ENCODE measurements at places on chromosomes 6 and 20.

DNA sequence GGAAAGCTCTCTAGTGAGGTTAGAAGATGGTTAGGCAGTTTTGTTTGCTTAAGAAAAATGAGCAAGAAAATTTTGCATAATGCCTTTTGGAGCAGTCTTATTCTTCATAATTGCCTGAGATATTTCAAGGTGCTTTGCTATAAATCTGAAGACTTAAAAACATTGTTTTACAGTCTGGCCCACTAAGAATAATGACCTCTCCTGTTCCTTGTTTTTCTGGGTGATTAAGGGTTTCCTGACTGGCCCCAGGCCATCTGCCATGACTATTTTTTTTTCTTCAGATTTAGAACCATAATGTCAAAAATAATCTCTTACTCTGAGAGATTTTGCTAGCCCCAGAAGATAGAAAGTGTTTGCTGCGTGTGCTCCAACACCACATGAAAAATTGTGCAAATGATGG, 72.3 kb upstream of the CENPW start:
- no peak for DNase-seq

DNA sequence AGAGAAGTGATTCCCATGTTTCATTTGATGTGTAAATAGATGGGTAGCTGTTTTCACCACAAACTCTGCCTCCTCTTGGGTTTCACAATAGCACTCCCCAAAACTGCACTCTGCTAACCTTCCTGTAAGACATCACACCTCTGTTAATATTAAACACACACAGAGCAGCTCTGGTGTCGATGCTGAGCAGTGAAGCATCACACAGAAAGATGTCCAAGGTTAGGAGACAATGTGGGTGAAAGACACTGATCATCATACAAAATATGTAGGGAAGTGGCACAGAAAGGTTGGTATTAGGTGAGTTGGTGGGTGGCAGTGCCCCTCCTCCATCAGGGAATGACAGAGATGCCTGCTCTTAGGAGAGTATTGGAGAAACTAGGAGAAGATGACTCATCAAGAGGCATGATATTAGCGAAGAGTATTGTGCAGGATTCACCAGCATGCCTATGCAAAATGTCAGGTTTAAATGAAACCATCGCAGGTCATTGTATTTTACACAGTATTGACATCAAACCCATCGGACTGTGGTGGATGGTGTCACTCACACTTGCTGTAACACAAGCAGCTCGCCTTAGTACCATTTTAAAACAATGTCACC, 199.7 kb downstream of the TBXT start:
- DNase-seq, result no peak

- DNase-seq, result no peak
Observed at GRCh38 chr6:88513920-88514319, 347.8 kb upstream of the CNR1 start.

DNA sequence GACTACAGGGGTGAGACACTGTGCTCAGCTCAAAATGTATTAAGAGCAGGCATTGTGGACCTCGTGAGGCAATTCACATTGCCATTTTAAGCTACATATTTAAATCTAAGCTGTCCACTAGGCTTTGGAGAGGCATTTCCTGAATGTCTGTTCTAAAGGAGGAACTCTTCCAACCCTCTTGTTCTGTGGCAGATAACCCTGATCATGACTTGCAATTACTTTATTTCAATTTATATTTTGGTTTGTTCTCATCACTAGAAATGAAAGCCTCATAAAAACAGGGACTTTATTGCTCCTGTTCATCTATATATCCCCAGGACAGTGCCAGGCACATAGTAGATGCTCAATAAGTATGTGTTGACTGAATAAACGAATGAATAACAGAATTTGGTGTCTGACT, 84.0 kb upstream of the SALL4 start:
- no peak for DNase-seq

GRCh38 chr6:155163601-155164000, 100.2 kb upstream of the CLDN20 start:
- no peak for DNase-seq

DNA sequence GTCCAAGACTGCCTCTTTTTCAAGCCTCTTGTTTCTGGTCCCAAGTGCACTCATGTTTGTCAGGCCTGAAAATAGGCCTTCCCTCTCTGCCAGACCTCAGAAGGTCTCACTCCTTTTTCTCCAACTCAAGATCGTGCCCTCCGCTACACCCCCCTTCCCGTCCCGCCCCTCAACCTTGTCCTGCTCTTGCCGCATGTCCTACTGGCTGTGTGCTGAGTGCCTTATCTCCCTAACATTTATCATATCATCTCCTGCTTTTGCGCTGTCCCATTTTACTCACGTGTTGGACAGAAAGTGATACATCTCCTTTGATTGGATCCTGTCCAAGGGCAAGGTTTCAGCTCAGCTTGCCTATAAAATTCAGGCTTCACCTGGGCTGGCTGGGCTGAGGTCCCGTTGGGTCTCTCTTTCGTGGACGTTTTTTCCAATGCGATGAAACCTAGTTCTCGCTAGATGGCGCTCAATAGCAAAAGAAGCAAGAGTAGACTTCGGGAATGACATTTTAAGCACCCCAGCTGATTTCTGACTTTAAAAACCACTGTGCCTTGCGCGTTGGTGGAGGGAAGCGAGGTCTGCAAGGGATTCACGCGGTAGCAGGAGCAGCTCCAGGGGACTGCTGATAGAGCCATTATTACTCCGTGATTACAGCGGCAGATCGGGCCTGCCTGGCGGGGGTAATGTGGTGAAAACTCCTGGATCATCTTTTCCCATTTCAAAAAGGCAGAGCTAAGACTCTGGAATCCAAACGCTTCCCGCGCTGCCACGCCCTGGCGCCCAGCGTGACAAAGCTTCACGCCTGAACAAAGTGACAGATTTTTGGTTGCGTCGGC, 137.6 kb downstream of the IMPG1 start:
- DNase-seq, result no peak

- DNase-seq, result no peak
Observed at GRCh38 chr6:30005482-30005881, 55.6 kb upstream of the POLR1H start.

GRCh38 chr6:156474507-156475120, 302.6 kb upstream of the ARID1B start:
- DNase-seq, result no peak

DNA sequence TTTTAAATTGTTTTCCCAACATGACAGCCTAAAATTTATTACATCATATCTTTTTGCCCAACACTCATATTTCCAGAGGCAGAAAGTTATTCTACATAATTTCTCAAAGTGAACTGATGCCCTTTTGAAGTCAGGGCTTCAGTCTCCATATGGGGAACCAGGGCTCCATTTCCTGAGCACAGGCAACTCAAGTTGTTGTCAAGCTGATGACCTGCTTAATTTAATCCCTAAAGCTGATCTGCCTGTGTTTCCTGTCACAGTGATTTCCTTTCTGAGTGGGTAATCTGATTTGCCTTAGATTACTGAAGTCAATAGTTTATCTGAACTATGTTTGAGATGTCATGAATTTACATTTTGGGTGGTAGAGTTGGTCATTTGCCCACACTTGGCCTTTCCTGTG, 932.1 kb upstream of the MANEA start:
- no peak for DNase-seq

- DNase-seq, result no peak
Observed at GRCh38 chr6:18237167-18237566, 27.2 kb downstream of the DEK start.

DNA sequence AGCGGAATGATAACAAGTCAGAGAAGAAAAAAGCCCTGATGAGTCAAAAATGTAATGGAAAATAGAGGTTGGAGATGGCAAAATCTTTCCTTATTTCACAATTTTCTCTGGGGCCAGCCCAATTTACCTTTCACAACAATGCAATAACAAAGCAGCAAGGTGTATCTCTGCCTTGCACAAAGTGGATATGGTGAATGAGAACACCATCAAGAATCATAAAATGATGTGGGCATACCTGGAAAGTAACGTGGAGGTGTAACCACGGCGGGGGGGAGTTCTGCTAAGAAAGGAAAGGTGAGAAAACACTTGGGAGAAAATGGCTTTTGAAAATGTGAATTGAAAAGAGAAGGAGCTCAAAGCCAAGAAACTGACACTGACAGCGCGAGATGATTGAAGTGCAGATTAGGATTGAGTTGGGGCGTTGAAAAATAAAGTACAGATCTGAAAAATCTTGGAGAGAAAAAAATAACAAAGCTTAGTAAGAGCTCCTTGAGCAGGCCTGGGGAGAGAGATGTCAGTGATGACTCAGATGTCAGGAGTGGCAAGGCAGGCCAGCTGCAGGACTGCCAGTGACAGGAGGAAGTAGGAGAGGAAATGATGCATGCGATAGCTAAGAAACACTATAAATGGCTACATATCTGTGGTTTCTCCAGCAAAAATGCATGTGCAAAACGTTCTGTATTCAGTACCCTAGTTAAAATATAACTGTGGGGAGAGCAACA, 26.2 kb downstream of the ARHGAP18 start:
- no peak for DNase-seq

GRCh38 chr20:6976106-6976900, 208.8 kb downstream of the BMP2 start:
- no peak for DNase-seq

- DNase-seq, result no peak
Observed at GRCh38 chr6:104506429-104506828, 353.3 kb downstream of the HACE1 start.

DNA sequence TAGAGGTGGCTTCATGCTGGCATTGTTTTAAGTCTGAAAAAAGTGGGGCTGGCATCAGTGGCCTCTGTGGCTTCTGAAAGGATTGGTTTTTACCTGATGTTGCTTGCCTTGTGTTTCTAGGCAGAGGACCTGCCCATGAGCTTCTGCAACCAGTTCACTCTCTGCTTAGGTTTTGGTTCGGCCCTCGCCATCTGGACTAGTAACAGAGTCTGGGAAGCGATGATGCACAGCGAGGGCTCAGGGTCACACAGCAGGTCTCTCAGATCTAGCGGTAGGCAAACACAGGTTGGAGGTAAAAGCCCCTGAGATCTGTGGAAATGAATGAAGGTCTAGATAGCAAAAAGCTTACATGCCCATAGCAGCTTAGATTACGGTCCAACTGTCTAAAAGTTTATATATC, 6.8 kb upstream of the RBL1 start:
- no peak for DNase-seq

- DNase-seq, result no peak
Observed at GRCh38 chr6:37983720-37984501, 164.4 kb downstream of the ZFAND3 start.

DNA sequence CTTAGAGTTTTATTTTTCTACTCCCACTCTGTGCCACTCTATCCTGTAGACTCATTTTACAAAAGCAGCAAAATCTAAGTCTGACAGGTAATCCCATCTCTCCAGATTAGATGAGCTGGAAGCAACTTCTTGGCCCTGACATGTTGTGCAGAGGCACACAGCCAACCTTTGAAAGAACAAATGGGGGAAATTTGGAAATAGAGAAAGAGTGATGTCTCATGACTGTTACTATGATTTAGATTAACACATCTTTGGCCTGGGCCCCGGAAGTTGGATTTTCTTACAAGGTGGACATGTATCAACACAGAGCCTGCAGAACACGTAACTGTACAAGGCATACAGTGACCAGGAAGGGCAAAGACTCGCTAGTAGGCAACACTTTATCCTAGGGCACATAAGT, 227.7 kb downstream of the MYLK4 start:
- DNase-seq, result no peak
